Stimulated activated CD4-positive, alpha-beta T cell treated with anti-CD3 and anti-CD28 coated beads, TNF-alpha, amount 100 ng/mL, for 1 hour (primary cell): ENCODE measurements at places on chromosomes 1 and 21.

DNA sequence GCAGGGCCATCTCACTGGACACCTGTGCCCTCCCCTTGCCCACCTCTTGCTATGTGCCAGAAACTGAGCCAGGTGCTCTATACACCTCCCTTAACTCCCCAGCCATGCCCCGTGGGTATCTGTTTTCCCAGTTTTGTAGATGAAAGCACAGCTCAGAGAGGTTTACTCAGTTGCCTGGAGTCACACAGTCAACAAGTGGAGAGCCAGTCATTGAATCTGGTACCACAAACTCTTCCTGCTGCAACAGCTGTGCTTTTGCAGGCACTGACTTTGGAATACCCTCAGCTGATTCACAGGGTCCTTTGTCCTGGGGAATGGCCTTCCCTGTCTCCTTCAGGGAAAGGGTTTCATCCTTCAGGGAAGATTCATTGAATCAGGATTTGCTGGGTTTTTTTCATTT is 22.1 kb downstream of the PAX7 start:
- DNase-seq, result no peak

- no peak for DNase-seq
Observed at GRCh38 chr1:98420376-98421084, 241.0 kb upstream of the SNX7 start.

GRCh38 chr1:3523980-3524379 is 69.5 kb downstream of the ARHGEF16 start:
- no peak for DNase-seq

DNA sequence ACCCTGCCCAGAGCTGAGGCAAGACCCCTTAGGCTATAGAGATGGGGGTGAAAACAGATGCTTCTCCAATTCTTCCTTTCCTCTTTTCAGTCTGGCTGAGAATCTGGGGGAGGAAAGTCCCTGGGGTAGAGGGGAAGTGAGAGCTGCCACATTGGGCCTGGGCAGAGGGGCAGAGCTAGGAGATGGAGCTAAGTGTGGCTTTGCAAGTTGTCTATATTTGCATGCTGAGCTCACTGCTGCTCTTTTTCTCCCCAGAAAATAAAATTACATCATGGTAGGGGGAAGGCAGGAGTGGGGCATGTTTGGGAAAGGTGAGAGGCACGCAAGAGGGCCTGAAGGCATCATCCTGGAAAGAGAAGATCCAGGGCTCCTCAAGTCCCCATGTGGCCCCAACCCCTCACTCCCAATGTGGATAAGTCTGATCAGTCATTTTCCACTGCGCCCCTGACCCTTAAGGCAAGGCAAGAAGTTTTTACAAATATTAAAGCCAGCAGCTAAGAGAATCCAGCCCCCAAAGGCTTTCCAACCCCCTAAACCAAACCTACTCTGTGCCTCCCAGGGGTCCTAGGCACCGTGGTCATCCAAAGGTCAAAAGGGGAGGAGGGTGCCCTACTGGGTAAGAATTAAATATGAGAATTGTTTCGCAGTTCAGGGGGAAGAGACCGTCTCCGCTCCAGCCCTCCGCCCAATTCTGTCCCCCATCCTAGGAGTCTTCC is 500 bp upstream of the PEA15 start:
- DNase-seq, result no peak

DNA sequence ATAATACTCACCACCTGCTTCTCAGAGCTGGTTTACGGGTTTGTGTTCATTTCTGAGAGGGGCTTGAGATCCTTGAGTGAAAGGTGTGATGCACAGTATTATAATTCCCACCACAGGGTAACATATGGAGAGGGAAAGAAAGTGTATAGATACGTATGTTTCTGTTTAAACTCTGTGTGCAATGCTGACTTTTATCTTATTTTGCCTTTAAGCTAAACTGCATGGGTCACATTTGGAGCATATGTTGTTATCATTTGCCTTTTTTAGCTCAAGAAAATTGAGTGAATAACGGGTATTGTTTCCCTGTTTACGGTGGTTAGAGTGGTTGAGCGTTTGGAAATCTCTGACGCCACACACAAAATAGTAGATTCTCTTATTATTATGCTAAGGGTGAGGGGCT is 191.1 kb upstream of the NFIA start:
- no peak for DNase-seq

DNA sequence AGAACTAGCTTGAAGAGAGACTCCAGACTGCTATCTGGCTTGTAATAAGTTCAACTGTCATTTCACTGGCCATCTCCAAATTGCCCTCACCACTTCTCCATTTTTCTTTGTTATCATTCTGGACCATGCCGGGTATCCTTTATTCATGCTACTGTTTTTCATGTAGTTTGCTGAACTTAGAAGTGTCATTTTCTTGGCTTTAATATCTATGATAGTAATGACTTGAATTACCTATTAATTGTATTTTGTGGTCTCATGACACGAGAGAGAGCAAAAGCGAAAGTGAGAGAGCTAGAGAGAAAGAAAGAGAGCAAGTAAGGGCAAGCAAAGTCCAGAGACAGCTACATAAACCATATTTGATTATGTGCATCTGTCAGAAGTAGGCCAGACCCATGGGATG is 184.9 kb upstream of the ATP1B1 start:
- no peak for DNase-seq

DNA sequence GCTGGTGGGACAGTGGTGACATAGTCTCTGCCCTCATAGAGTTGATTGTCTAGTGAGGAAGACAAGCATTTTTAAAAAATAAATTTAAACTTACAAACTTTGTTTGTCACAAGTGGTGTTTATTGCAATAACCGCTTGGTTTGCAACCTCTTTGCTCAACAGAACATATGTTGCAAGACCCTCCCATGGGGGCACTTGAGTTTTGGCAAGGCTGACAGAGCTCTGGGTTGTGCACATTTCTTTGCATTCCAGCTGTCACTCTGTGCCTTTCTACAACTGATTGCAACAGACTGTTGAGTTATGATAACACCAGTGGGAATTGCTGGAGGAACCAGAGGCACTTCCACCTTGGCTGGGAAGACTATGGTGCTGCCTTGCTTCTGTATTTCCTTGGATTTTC is 58.4 kb downstream of the LAMC2 start:
- DNase-seq, result no peak

- no peak for DNase-seq
Observed at GRCh38 chr1:224377676-224378006, 21.0 kb downstream of the CNIH4 start.

DNA sequence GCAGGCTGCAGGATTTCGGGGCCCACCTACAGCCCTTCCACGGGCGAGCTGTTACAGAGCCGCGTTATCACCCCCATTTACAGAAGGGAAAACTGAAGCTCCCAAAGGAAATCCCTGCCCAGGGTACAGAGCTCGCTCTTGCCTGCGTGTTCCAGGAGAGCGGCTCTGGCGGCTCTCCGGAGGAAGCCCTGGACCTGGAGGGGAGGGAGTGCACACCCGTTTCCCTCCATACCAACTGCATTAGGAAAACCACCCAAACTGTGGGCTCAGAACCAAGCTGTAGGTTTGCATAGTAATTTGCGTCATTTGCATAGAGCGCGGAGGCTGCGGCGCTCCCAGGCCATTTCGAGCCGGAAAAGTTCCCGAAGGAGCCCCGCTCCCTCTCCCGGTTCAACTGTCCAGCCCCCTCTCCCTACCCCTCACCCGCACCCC is 24.7 kb upstream of the ADGRB2 start:
- DNase-seq, result no peak

- DNase-seq, result no peak
Observed at GRCh38 chr1:232795497-232796053, 9.6 kb upstream of the MAP10 start.

DNA sequence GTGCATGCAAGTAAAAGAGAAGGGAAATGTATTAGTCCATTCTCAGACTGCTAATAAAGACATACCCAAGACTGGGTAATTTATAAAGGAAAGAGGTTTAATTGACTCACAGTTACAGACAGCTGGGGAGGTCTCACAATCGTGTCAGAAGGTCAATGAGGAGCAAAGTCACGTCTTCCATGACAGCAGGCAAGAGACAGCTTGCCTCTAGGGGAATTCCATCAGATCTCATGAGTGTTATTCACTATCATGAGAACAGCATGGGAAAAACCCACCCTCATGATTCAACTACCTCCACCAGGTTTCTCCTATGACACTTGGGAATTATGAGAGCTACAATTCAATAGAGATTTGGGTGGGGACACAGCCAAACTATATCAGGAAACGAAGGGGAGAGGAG is 8.1 kb downstream of the KRTAP21-3 start:
- no peak for DNase-seq

DNA sequence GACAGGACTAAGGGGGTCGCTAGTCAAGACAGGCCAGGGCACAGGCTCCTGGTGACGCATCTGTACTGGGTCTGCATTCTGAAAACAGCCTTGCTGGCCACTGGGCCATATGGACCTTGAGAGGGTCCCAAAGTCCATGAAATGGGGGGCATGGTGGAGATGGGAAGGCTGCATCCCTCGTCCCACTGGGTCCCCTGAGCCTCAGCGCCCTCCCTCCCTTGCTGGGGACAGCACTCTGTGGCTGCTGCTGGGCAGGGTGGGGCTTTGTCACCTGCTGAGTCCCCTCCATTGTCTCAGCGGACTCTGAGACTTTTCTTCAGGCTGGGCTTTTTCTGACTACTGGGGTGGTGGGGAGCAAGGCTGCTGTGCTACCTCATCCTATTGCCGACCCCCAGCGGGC is 205.2 kb downstream of the RHOU start:
- no peak for DNase-seq

DNA sequence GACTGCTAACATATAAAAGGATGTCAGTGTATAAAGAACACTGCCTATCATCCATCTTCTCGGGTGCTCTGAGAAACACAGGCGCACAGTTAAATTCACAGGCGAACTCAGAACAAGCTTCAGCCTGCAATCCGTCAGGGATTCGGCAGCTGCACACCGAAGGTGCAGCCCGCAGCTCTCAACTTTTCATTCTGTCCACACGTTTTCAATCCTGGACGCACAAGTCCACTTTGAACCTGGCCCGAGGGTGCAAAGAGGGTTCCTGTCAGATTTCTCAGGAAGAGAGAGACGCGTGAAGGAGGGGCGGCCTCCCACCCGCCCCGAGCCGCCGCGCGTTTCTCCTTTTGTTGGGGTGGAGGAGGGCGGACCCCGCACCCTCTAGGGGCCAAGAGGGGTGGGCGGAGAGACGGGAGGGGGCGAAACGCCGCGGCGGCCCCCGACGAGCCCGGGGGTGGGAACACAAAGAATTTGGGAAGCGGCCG is 724 bp downstream of the DOCK7 start:
- peak; percentile 4 for DNase-seq

GRCh38 chr21:32929633-32930038 is 96.1 kb upstream of the OLIG2 start:
- no peak for DNase-seq

DNA sequence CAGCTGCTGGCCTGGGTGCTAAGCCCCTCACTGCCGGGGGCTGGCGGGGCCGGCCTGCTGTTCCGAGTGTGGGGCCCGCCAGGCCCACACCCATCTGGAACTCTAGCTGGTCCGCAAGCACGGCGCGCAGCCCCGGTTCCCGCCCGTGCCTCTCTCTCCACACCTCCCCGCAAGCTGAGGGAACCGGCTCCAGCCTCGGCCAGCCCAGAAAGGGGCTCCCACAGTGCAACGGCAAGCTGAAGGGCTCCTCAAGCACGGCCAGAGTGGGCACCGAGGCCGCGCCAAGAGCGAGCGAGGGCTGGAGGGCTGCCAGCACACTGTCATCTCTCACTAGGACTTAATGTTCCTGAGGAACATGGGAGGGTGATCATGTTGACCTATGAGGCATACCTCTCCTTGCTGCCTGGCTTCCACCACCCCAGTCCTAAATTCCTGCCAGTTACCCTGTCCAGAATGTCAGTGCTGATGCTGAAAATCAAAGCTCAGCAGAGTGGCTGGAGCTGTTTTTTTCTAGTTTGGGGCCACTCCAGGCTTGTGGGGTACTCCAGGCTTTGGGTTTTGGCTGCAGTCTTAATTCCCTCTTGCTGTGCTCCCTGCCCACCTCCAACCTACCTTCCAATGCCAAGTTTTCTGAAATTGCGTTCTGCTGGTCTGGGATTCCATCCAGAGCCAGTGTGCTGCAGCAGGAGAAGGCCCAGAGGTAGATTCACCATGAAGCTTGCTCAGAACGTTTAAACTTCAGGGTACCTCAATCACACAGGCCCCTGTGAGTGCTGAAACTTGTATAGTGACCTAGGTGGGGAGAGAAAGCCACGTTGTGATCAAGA is 44.2 kb upstream of the LPGAT1 start:
- DNase-seq, result no peak

- no peak for DNase-seq
Observed at GRCh38 chr1:161801955-161802354, 35.8 kb downstream of the ATF6 start.

GRCh38 chr1:36909946-36910725 is 124.2 kb downstream of the GRIK3 start:
- no peak for DNase-seq

- no peak for DNase-seq
Observed at GRCh38 chr1:8155528-8156186, 129.5 kb upstream of the ERRFI1 start.

DNA sequence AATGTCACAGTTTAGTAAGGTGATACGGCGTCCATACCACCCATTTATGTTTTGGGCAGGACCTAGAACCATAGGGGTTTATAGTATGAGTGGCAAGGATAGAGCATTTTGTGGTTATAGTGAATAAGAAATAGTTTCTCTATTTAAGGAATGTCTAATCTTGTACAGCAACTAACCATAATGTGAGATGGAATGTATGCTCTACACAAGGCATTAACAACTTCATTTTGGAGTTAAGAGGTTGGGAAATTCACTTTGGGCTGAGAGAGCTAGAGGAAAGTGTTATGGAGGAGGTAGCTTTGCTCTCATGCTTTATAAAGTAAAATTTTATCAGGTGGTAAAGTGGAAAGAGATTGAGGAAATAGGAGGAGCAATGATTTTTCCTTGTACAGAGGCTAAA is 3.0 kb upstream of the MCL1 start:
- DNase-seq, result no peak

- DNase-seq, result no peak
Observed at GRCh38 chr1:56389813-56390212, 189.6 kb downstream of the PLPP3 start.

- DNase-seq, result no peak
Observed at GRCh38 chr1:30449003-30449402, 274.4 kb downstream of the MATN1 start.

DNA sequence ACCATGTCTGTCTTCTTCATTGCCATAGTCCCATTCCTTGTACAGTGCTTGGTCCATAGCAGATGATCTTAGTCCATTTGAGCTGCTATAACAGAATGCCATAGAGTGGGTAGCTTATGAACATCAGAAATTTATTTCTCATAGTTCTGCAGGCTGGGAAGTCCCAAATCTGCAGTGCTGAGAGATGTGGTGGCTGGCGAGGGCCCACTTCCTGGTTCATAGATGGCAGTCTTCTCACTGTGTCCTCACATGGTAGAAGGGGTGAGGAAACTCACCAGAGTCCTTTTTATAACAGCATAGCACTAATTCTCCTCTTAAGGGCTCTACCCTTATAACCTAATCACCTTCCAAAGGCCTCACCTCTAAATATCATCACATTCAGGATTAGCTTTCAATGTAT is 23.1 kb upstream of the RAP1A start:
- DNase-seq, result no peak

DNA sequence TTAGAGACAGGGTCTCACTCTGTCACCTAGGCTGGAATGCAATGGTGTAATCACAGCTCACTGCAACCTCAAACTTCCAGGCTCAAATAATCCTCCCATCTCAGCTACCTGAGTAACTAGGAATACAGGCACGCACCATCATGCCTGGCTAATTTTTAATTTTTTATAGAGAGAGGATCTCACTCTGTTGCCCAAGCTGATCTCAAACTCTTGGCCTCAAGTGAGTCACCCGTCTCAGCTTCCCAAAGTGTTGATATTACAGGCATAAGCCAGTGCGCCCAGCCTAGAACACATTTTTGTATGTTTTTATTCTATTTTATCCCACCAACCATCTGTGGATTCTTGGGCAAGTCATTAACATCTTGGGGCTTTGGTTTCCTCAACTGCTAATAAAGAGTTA is 100.5 kb downstream of the AK5 start:
- no peak for DNase-seq
